ENCODE measurements at places on chromosomes 3 and 15. TPM values are rescaled to one million over a fixed set of nuclear protein-coding genes. Genes with fewer than 3 reads are reported as not detected.

GP9 gene
- total RNA-seq: not detected

RASSF1 gene
- total RNA-seq: 29.3 TPM

HCLS1 gene
- total RNA-seq: 31.9 TPM

CLSTN2 gene
- total RNA-seq: 1.5 TPM

LMOD3 gene
- 0.06 TPM for total RNA-seq

NPAP1 gene
- total RNA-seq: not detected

KLHL6 gene
- total RNA-seq: 6.9 TPM

TRIM42 gene
- not detected for total RNA-seq

ZNF501 gene
- 5.3 TPM for total RNA-seq

NR2F2 gene
- total RNA-seq: 5.8 TPM

TEX55 gene
- not detected for total RNA-seq

C3orf49 gene
- total RNA-seq: not detected

CAPN3 gene
- 0.94 TPM for total RNA-seq

SPTBN5 gene
- 5.2 TPM for total RNA-seq

CDHR4 gene
- total RNA-seq: not detected

ZPLD1 gene
- not detected for total RNA-seq

ZDHHC3 gene
- total RNA-seq: 41.4 TPM

AHSG gene
- not detected for total RNA-seq
